ENCODE measurements at places on chromosomes 5 and 9.

GRCh38 chr5:154850255-154851062, at the start of gene FAXDC2:
Gene FAXDC2 (minus strand): TSS chr5:154850603. CDS start chr5:154838178, 12,425 bp downstream.
- DNase-seq, result peak; percentile 22

GRCh38 chr5:77259476-77259875, 49.0 kb downstream of the PDE8B start:
- DNase-seq, result peak; percentile 24

- no peak for DNase-seq
Observed at GRCh38 chr5:178068293-178068692, 45.0 kb upstream of the N4BP3 start.

DNA sequence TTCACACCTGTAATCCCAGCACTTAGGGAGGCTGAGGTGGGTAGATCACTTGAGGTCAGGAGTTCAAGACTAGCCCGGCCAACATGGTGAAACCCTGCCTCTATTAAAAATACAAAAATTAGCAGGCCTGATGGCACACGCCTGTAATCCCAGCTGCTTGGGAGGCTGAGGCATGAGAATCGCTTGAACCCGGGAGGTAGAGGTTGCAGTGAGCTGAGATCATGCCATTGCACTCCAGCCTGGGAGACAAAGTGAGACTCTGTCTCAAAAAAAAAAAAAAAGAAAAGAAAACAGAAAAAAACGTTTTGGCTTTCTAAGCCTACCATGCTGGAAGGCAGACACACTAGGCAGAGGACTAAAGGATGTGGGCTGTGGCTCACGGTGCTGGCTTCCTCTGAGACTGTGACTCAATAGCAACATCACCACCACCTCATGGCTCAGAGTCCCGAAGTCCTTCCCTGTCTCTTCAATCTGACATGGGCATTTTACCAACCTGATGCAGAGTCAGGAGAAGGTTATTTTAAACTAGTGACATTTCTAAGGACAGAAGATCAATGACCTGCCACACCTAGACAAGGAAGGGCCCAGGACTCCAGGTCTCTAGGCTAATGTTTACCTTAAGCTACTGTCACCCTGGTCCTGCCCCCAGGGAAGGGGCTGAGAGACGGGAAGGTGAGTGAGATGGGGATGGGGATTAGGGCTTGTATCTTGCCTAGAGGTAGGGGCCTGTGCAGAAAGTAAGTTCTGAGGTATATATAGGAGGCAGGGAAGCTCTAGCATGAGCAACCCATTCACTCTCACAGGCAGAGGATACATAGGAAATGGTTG, 3.7 kb downstream of the ECSCR start:
- peak; percentile 56 for DNase-seq

DNA sequence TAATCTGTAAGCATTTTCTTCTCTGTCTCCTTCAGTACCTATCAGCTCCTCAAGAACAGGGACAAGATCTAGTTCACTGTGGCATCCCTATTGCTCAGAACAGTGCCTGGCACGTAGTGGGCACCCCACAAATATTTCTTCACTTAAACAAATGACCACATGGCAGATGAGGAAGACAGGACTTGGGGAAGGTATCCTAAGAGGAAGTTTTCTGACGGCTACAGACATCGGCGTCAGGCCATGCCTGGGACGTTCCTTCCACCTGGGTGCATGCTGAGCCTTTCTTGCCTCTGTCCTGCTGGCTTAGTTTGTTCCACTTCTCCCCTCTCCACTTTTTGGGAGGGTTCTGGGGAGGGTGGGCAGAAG, 60.2 kb downstream of the NEURL1B start:
- peak; percentile 67 for DNase-seq

DNA sequence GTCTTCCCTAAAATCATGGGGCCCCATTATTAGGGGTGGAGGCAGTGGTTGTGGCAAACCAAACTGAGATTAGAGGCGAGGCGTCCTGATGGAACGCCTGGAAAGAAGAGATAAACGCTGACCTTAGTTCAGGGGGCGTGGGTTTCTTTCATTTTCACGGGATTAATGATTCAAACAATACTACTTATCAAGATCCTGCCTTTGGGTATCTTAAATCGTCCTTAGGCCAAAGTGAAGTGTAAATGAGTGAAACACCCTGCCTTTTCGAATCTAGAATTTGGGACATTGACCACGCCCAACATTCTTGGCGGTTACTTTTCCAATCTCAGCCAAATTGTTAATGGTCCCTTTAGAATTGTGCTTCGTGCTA, 1.0 kb upstream of the UBTD2 start:
- no peak for DNase-seq

DNA sequence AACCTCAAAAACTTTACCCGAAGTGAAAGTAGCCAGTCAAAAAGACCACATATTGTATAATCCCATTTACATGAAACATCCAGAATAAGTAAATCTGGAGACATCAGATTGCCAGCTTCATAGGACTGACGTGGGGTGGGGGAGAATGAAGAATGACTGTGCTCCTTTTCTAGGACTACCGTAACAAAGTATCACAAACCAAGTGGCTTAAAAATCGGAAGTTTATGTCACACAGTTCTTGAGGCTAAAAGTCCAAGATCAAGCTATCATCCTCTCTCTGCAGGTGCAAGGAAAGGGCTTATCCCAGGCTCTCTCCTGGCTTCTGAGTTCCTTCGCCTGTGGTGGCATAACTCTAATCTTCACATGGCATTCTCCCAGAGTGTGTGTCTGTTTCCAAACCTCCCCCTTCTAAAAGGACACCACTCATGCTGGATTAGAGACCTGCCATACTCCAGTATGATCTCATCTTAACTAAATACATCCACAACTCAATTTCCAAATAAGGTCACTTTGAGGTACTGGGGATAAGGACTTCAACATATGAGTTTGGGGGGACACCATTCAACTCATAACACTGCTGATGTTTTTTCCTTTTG, 25.5 kb downstream of the ADAM19 start:
- DNase-seq, result no peak

GRCh38 chr5:61344187-61344944, 12.3 kb downstream of the ZSWIM6 start:
- DNase-seq, result no peak

- no peak for DNase-seq
Observed at GRCh38 chr9:14453286-14453685, 139.3 kb upstream of the NFIB start.

DNA sequence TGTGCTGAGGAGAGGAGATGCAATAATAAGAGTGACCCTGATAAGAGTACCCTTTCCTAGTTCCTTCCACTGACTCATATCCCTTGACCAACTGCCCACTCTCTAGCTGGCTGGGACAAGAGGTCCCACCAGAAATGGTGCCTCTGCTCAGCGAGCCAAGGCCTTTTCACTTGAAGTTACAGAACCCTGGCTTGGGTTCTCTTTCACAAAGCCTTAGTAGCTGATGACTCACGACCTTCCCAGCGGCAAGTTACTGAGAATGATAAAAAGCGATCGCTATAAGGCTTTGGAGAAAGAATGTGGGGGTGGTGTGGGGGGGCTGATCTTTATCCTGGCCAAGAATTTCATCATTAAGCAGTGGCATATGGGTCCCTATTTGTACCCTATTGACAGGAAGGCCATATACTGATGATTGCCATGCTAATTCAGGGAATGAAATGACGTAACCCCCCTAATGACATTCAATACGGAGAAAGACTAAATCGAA, 90.3 kb downstream of the FBXO38 start:
- DNase-seq, result no peak

DNA sequence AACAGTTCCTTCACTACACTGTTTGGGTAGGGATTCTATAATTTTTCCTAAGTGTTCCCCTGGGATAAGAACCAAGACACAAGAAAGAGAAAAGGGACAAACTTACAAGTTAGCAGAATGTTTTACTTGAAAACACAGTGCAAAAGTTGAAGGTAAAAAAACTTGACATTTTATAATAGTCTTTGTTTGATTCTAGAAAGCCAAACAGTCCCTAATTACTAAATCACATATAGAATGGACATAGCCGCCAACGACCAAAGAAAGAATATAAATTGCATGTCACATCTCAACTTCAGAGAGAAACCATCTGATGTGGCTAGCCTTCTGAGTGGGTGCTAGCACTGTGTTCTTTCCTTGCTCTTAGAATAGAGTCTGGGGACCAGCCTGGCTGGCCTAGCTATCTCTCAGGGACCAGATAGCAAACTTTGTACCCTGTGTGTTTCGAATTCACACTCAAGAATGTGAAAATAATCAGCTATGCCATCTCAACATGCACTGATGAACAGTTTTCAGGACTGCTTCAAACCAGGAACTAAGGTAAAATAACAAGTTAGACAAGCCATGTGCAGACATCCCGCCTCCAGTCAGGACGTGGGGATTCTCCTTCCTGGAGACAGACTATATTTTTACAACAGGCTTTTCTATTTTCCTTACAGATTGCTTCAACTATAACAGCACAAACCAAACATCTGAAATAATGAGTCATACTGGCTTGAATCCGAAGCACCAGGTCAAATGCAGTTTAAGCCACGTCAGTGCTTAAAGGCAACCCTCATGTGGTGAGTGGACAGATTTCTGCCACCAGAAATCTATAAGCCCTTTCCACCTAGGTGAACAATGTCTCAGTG, 53.7 kb downstream of the LHFPL2 start:
- DNase-seq, result peak; percentile 32

DNA sequence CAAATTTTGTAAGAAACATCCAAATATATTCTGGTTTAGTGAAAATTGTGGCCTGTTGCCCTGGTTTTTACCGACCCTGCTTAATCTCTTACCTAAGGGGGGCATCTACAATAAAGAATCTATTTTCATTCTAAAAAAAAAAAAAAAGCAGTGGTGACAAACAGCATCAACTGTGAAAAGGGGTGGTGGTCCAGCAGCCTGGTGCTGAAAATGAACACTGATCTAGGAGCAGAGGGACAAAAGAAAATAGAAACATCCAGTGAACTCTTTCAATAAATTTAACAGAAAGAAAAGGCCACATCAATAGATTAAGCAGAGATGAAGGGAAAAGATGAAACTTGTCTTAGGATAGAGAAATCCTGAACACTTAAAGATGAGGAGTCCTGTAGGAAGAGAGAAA, 348.7 kb upstream of the GRAMD2B start:
- no peak for DNase-seq

- peak; percentile 10 for DNase-seq
Observed at GRCh38 chr5:90434116-90434714, 24.7 kb upstream of the CETN3 start.

- peak; percentile 64 for DNase-seq
Observed at GRCh38 chr9:133147412-133148198, 16.1 kb downstream of the GBGT1 start.
